GM10248 (cell line): ENCODE measurements at places on chromosomes 13 and 19.

DNA sequence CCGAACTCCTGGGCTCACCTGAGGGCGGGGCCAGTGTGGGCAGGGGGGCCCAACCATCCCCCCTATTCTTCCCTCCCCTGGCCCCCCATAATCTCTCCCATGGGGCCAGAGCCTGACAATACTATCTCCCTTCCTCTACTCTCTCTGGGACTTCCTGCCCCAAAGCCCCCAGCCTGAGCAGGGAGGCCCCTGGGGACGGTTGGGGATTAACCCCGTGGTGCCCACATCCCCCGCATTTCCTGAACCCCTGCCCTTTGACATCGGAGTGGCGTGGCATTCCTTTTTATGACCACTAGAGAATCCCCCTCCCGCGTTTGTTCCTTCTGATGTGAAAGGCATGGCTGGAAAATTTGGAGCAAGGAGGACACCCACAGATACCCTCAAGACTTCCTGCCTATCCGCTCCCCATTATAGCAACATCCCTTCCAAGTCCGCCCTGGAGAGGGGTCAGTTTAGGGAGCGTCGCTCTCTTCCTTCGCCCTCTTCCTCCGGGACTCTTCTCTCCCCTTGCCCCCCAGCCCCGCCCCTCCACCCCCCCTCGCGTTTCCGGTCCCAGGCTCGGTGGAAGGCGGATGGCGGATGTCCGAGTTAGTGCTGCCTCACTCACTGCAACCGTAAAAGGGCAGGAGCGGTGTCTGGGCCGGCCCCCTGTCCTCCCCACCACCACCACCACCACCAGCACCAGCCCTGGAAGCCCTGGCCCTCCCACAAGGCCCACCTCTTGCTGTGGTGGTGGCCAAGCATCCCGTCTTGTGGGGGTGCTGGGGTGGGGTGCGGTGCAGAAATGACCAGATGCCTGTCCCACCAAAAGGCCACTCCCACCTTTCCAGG lies 1.8 kb downstream of the VASP start:
- peak; percentile 85 for DNase-seq

- DNase-seq: no peak
Observed at GRCh38 chr13:67574320-67575233, 344.4 kb upstream of the PCDH9 start.

DNA sequence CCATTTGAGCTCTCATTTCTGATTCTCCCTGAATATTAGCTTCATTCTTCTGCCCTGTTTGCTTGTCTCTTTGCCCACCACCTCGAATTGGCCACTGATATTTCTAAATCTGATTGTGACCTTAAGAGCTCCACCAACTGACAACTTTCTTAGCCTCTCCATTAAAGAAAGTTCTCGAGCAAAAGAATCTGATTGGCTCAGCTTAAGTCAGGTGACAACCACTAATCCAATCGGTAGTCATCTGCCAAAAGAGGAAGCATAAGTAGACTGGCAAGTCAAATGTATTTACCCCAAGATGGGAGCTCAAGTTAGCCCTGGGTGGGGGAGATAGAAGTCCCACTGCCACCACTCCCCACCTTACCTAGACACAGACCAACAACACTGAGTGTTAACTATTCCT lies 41.5 kb downstream of the NOTCH3 start:
- DNase-seq: no peak

- DNase-seq: no peak
Observed at GRCh38 chr13:113952151-113952982, 21.5 kb downstream of the C13orf46 start.
